ENCODE measurements at places on chromosomes 2 and 18. TPM values are rescaled to one million over a fixed set of nuclear protein-coding genes. Genes with fewer than 3 reads are reported as not detected.

DNA sequence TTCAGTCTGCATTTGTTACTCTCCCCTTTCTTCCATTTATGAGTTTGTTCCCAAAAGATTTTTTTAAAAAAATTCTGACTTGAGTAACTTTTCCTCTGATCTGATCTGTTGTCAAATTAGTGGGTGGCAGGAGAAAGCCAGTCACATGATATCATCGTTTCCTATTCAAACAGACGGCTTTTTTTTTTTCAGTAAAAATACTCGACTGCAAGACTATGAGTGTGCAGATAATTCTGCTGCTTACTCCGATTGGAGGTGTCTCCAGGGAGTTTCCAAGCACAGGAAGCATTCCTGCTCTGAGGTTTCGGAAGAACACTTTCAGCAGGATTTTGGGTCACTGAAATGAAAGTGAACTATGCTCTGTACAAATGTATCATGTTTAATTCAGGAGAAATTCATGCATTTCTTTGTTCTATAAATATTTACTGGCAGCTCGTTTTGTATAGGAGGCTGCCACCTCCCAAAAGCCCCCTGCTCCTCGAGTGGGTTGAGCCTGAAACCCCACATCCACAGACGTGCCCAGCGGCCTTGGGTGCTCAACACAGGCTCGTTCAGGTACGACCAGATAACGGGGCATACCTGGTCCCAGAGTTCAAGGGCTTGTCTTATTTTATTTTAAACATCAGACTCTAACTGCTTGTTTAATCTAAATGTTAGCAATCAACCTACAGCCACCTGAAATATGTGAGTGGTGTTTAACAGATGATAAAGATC, 126.9 kb upstream of the ZNF516 start:
- DNase-seq: no peak

DNA sequence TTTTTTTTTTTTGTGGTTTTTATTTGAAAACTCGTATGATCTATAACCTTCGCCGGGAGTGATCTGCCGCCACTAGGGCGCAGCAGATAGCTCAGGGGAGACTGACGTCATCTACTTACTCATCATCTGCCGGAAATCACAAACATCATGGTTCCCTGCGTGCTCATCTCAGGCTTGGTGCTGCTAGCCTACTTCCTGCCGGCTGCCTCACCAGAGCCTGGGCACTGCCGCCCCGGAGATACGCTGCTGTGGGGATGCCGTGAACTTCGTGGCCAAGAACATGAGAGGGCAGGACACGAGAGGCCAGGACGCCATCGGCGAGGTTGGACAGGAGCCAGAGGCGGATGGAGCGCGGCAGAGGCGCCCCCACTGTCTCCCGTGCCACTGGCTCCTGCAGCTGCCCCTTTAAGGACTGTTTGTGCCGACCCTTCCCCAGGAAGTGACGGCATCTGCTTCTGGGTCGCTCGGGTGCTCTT, 68.8 kb downstream of the DOK6 start:
- peak; percentile 49 for DNase-seq

The KRTCAP3 gene
- 5.6 TPM for total RNA-seq

DNA sequence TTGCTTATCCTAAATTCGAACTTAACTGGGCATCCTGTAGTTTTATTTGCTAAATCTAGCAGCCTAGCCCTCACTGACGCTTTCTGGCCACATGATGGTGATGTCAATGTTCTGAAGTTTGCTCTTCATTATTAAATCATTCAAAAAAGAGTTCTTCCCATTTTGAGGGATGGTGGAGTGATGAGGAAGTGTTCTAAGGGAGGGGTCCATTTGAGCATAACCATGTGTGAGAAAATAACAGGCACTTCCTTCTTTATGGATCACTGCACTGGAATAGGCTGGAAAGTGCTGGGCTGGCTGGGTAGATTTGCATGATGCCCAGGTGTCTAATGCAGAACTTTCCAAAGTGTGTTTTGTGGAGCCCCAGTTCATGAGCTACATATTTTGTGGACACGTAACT, 74.2 kb downstream of the TNFRSF11A start:
- no peak for DNase-seq

GRCh38 chr2:229071292-229071976, 199.7 kb downstream of the PID1 start:
- no peak for DNase-seq

GRCh38 chr2:177529166-177529565, 136.6 kb downstream of the AGPS start:
- no peak for DNase-seq

DNA sequence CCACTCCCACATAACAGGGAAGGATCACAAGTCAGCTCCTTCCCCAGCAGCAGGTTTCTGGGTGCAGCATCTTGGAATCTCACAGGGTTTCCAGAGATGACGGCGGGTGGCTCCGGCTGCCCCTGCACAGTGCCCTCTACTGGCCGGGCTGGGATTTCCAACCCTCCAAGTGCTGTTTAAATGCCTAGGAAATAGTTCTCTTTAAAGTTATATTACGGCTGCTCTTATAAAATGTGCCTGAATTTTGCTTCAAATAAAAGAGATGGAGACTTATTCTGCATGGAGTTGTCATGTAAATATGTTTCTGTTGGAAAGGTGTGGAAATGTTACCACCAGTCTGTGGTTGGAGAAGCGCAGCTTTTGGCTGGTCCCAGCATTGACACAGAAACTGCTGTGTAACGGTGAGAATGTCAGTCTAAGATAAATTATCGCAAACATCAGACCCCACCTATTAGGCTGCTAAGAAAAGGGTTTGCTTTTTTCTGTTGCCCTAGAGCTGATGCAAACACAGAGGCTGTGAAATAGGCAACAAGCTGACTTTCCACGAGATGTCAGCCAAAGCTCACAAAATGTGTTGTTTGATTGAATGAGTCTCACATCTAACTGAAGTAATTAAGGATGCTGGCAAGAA, 3.3 kb upstream of the HJURP start:
- DNase-seq: peak; percentile 57

The MC5R gene
- not detected for total RNA-seq

- DNase-seq: no peak
Observed at GRCh38 chr2:73059106-73059505, 12.4 kb downstream of the SFXN5 start.

GRCh38 chr18:73674125-73674865, 473.3 kb downstream of the FBXO15 start:
- DNase-seq: no peak

DNA sequence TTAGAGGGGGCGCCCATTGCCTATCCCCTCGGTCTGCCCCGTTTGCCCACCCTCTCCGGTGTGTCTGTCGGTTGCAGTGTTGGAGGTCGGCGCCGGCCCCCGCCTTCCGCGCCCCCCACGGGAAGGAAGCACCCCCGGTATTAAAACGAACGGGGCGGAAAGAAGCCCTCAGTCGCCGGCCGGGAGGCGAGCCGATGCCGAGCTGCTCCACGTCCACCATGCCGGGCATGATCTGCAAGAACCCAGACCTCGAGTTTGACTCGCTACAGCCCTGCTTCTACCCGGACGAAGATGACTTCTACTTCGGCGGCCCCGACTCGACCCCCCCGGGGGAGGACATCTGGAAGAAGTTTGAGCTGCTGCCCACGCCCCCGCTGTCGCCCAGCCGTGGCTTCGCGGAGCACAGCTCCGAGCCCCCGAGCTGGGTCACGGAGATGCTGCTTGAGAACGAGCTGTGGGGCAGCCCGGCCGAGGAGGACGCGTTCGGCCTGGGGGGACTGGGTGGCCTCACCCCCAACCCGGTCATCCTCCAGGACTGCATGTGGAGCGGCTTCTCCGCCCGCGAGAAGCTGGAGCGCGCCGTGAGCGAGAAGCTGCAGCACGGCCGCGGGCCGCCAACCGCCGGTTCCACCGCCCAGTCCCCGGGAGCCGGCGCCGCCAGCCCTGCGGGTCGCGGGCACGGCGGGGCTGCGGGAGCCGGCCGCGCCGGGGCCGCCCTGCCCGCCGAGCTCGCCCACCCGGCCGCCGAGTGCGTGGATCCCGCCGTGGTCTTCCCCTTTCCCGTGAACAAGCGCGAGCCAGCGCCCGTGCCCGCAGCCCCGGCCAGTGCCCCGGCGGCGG, 1.7 kb downstream of the MYCN start:
- no peak for DNase-seq

The SUCLG1 gene
- total RNA-seq: 86.7 TPM

- no peak for DNase-seq
Observed at GRCh38 chr2:204175552-204176271, 239.1 kb downstream of the ICOS start.

DNA sequence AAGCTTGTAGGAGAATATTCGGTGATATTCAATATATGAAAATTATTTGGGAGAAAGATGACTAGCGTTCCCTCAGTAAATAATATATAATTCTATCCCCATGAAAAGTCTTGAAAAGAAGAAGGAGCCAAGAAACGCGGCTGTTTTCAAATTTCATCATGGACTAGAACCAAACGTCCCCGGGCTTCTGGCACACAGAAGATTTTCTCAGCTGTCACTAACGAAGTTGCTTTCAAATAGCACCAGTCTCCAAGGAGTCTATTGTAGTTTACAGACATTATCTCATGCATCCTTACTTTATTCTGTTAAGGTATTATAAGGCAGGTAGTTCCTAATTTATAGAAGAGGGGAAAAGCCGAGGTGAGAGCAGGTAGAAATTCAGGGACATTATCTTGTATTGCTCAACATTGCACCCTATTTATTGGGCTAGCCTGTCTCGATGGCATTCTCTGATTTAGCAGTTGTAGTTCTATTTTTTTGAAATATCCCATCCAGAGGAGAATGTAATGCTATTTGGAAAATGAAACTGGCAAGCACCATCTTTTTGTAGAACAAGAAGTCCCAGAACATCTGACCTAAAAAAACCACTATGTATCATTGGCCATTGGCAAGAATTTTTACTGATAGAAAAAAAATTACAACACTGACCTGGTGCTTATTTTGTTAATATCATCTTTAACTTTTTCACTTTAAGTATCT, 198.1 kb upstream of the RASGRP3 start:
- DNase-seq: no peak

DNA sequence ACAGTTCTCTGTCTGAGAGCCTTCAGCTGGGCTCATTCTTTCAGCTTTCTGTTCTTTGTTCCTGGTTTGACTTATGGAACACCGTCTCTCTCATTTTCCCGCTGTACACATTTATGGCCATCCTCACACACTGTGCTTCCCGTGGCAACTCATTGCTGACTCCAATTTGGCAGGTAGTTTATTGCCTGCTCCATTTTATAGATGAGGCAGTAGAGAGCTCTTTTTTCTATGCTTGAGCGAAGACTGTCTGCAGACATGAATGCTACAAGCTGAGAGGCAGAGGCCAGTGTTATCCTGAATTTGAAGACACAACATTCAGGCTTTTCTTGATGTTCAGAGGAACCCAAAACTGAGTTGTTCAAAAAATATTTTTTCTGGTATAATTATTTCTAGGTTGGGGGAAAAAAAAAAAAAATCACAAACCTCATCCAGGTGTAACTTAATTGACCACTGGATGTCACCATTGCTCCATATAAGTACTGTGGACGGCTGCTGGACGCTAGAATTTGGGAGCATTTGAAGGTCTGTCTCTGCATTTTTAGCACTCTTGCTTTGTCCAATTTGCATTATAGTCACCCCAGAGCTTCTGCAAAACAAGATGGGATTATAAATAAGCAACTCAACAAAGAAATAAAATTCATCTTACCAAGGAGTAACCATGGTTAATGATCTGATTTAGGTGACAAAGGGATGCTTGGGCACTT, 83.5 kb downstream of the HRH4 start:
- DNase-seq: no peak

- DNase-seq: no peak
Observed at GRCh38 chr2:191789796-191790195, 57.1 kb downstream of the CAVIN2 start.

The PLGLB2 gene
- 299 TPM for total RNA-seq

The SLC5A7 gene
- total RNA-seq: not detected

DNA sequence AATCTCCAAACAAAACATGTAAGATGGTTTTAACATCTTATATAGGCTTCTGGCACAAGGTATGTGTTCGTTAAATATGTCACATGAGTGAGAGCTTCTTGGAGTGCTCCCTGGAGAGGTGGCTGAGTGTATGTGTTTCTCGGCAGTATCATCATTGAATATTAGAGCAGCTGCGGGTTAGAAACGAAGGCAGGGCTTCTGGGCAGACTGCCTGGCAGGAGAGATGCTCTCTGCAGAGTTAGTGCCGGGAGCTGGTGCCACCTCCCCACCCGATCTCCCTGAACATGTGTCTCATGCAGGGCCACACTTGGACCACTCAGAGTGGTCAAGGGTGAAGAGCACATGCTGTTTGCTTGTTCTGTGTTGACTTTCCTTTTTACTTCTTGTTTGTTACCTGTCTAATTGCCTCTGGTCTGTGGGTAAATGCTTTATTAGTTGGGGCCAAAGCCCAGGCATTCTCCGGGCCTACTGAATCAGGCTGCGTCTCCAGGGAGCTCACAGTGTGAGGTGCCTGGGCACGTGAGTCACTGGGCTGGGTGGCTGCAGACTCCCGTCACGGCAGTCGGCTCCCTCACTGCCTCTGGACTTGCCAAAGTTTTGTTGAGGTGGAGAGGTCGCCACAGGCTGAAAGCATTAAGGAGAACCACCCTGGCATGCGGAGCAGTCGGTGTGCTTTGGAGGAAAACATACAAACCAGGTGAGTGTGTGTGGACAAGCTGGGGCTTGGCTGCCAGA, 246.6 kb downstream of the FHOD3 start:
- DNase-seq: no peak

DNA sequence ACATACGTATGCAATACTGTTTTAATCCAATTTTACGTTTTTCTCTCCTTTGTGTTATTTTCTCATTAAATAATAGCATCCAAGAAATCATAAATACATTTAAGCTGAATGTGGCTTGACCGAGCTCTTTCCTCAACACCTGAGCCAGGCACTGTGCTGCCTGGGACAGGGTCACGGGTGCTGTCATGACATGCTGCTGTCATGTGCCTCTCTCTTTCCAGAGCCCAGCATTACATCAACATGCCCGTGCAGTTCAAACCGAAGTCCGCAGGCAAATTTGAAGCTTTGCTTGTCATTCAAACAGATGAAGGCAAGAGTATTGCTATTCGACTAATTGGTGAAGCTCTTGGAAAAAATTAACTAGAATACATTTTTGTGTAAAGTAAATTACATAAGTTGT, 94.1 kb upstream of the LDLRAD4 start:
- DNase-seq: no peak

DNA sequence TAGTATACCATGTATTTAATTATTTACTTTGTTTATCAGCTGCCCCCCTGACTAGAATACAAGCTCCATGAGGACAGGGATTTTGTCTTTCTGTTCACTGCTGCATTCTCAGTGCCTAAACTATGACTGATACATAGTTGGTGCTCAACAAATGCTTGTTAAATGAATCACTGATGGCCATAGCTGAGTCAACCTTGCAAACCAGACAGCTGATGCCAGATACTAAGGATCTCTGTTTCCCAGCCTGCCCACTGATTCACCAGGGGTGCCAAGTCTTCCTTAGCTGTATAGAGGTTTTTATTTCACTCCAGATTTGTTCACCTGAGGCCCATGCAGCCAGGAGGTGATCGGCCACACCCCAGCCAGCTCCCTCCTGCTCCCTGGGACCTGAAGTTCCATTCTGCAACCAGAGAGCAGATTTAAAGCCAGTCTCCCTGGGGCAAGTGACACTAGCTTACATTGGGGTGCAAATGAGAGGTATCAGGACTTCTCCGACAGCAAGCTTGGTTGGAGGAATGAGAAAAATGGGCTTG, 92.2 kb downstream of the C1QL2 start:
- no peak for DNase-seq
